Pancreas (tissue), 10 donors: ENCODE measurements at places on chromosomes 7 and 10. TPM values are rescaled to one million over a fixed set of nuclear protein-coding genes. Genes with fewer than 3 reads are reported as not detected.

- no peak for DNase-seq
Observed at GRCh38 chr7:22607180-22607579, 107.2 kb upstream of the STEAP1B start.

DNA sequence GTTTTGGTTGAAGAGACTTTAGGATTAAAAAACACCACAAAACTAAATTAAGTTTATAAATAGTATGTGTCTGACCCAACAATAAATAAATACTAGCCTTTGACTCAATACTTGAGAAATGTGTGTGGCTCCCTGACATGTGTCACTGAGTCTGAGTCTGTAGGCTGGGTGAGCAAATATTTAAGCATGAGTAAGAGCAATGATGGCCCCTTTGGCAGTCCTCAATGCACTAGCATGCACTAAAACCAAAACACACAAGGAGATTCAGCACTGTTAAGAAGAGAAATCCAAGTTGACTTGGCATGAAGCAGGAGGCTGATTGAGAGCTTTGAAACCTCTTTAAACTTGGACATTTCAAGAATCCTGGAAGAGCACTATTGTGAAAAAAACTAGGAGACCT lies 37.1 kb downstream of the CCDC71L start:
- DNase-seq = peak; percentile 14

DNA sequence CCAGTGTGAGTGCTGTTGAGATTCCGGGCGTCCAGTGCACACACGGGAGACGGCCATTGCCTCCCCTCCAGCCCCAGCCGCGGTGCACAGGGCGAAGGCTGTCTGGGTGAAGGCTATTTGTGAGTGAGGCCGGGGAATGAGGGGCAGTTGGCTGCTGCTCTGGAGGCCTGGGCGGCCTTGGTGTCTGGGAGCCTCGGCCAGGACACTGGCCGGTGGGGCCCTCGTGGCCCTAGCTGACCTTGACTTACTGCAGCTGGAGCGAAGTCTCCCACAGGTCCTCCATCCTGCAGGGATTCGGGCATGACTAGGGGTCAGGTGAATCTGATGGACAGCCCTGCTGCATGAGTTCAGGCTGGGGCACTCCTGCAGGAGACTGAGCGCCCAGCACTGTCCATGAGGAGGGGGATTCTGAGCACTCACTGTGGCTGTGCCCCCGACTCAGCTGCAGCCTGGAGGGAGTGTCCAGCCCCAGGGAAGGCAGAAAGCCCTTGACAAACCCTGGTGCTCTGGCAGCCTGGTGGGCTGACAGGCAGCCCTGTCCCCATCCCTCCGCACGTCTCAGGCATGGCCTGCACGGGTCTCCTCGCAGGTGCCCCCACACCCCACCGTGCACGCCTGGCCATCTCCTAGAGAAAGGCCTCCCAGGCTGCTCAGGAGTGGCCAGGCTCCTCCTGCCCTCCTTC lies 52.7 kb upstream of the FAM20C start:
- no peak for DNase-seq

GRCh38 chr7:108157606-108158335 lies 27.6 kb upstream of the LAMB4 start:
- no peak for DNase-seq

GRCh38 chr7:10855583-10855982 lies 118.1 kb upstream of the PHF14 start:
- peak; percentile 49 for DNase-seq

GRCh38 chr10:125691160-125691981 lies 8.4 kb upstream of the TEX36 start:
- DNase-seq = no peak

DNA sequence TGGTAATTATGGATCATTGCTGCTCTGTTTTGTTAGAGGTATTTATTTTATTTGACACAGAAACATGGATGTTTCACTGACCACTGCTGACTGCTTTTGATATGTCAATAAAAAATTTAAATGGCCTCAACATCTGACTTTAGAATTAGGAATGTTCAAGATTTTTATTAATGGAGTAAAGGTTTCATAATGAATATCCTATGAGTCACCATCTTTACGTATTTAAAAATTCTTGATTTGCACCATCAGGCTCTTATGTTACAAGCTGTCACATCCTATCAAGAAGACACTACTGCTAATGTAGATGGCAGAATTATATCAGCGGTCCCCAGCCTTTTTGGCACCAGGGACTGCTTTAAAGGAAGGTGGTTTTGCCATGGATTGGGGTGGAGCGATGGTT lies 578.7 kb upstream of the NRP1 start:
- no peak for DNase-seq

GRCh38 chr10:49519717-49520116 lies 19.2 kb downstream of the ERCC6 start:
- DNase-seq = no peak

DNA sequence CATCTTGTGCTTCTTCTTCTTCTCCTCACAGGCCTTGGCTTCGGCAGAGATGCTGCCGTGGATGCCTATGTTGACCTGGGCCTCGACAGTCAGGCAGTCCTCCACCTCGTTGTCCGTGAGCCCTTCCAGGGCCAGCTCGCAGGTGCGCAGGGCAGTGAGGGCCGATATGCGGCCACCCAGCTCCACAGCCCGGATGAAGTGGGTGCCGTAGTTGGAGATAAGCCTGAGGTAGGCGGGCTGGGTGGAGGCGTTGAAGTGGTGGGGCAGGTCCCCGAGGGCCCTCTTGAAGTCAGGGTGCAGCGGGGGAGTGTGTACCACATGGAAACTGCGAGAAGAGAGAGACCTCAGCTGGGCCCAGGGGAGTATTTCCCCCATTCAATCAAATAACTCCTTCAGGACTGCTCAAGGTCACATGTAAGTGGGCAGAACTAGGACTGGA lies 3.7 kb downstream of the PRF1 start:
- no peak for DNase-seq

Gene SAP25
- 1.1 TPM for total RNA-seq

DNA sequence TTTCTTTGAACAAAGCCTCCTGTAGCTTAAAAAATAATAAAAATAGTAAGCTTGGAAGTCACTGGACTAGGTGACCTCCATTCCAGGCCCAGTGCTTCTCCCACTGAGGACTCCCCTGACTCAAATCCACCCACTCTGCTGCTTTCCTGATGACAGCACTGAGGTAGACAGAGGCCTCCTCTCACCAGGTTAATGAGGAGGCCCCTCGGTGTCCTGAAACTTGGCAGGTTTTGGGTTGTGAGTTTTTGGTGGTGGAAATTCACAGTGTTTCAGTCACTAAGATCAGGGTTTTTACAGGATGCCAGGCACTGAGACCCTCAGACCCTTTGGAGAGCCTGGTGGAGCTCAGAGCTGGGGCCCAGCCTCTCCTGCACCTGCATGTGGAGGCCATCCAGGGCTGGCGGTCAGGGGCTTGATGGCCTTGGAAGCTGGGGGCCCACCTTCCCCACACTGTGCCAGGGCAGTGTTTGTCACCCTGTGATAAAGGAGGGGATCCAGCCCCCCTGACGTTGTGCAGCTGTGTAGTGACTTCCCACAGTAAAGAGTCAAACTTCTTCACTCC lies 19.1 kb downstream of the TSPAN14 start:
- no peak for DNase-seq

GRCh38 chr7:132732321-132732865 lies 156.1 kb upstream of the PLXNA4 start:
- no peak for DNase-seq

GRCh38 chr7:8579661-8580194 lies 146.3 kb downstream of the NXPH1 start:
- no peak for DNase-seq

Gene TUBAL3
- not detected for total RNA-seq

Gene PTF1A
- total RNA-seq = 70.8 TPM
